Right renal pelvis (tissue), 4 donors: ENCODE measurements at places on chromosomes 1 and 21. TPM values are rescaled to one million over a fixed set of nuclear protein-coding genes. Genes with fewer than 3 reads are reported as not detected.

The SGIP1 gene
- 16.0 TPM for polyA plus RNA-seq

The SIK1 gene
- polyA plus RNA-seq = 1.9 TPM

The TMPRSS15 gene
- polyA plus RNA-seq = 0.29 TPM

The DNAJC28 gene
- polyA plus RNA-seq = 5.6 TPM

The CFAP74 gene
- 0.55 TPM for polyA plus RNA-seq

The OR11L1 gene
- not detected for polyA plus RNA-seq

The PKP1 gene
- polyA plus RNA-seq = 0.67 TPM

The FOXO6 gene
- polyA plus RNA-seq = 1.6 TPM

The TCHHL1 gene
- polyA plus RNA-seq = not detected

The SLC26A9 gene
- 0.34 TPM for polyA plus RNA-seq

The CHODL gene
- polyA plus RNA-seq = 71.5 TPM

The EXTL1 gene
- polyA plus RNA-seq = 1.7 TPM

The TTLL10 gene
- 0.83 TPM for polyA plus RNA-seq

The KCNE2 gene
- polyA plus RNA-seq = 1.2 TPM

The CDCP2 gene
- not detected for polyA plus RNA-seq

The ADGRL2 gene
- 174 TPM for polyA plus RNA-seq

The BCAN gene
- polyA plus RNA-seq = 0.12 TPM

The PLEKHN1 gene
- 0.13 TPM for polyA plus RNA-seq
